NT2/D1 (cell line): ENCODE measurements at places on chromosomes 12 and 14.
A peak's percentile ranks its signal among the peaks of the same experiment; 100 is the strongest.

- DNase-seq = no peak
These were observed 5.5 kb upstream of the TC2N start for GRCh38 chr14:91872517-91873470.

GRCh38 chr12:118436002-118436730 lies 59.8 kb downstream of the SUDS3 start:
- DNase-seq = peak; percentile 30

DNA sequence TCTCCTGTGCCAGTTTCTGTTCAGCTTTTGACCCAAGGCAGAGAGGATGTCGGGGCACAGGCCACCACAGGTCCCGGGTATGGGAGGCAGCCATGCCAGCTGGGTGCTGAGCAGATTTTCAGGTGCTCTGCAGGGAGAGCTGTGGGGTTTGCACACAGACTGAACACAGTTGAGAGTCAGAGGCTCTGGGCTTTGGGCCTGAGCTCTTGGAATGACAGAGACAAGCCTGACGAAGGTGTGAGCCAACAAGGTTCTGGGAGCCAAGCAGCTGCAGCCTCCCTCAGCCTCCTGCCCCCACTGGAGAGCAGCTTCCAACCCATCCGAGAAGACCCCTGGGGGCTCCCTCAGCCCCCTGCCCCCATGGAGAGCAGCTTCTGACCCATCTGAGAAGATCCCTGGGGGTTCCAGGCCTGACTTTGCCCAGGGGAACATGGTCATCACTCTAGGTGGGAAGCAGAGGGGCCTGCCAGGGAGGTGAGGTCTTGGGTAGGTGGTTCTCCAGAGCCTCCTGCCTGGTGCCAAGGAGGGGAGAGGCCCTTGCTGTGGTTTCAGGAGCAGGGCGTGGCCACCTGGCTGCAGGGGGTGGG lies 13.8 kb downstream of the FBRSL1 start:
- DNase-seq = no peak

DNA sequence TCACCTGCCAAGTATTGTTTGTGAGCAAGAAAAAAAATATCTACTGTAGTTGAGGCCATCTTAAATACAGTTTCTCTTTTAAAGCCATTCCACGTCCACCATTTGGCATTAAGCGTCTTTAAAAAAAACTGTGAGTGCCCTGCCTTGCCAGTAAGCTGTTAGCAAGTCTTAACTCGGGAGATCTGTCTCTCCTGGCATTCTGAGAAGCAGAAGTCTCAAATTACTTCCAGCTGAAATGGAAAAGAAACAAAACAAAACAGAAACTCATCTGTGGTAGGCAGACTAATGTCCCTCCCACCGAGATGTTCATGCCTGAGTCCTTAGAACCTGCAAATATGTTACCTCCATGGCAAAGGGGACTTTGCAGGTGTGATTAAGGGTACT lies 126.2 kb downstream of the CRADD start:
- DNase-seq = no peak

DNA sequence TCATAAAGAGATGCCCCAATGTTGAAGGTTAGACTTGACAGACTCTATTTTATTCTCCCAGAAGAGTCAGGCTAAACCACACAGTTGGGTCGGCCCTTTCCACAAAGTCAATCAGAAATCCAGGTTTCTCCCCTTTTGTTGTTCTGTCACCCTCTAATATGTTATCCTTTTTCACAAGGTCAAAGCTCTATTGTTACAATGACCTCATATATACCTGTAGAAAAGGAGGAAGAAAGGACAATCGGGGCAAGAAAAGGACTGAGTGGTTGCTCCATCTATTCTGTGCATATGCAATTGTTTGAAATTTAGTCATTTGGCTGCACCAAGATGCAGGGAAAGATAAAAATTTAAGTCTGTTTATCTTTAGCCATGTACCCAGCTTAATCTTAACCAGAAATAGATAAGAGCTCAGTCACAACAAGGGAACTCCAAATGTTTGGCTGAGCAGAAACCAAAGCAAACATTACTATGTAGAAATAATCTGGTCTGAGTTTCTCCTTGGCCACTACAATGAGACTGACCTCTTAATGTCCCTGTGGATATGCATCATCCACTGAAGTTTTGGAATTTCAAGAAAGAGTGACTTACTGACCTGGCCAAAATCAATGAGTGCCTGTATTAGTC lies 503.7 kb downstream of the GALC start:
- no peak for DNase-seq

DNA sequence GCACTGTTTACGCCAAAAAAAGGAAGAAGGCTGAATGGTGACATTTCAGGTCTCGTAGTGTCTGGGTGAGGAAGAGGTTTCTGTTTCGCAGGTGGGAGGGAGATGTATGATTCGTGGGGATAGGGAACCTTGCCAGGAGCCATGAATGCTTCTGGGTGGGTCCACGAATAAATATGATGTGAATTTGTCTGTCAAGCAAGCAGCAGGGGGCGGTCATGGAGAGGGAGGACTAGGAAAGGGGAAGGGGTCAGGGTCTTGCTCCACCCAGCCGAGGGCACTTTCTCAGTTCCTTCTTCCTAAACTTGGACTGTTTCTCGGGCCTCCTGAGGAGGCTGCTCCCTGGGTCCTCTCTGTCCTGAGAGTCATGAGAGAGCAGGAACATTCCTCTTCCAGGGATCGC lies 72.5 kb downstream of the LGMN start:
- no peak for DNase-seq

DNA sequence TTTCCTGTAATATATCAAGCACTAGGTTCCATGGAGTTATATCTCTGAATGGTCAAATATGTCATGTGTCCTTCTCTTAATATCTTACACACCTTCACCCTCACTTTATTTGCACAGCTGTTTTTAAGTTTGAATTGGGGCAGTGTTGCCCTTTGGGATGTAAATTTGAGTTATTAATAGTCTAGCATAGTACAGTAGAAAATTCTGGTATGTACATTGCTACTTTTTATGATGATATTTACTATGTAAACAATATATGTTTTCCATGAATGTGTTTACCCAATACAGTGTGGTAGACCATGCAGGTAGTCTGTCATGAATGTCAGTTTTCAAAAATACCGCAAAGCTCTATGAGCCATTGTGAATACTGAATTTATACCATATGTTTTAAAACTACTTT lies 50.5 kb downstream of the METTL25 start:
- no peak for DNase-seq

DNA sequence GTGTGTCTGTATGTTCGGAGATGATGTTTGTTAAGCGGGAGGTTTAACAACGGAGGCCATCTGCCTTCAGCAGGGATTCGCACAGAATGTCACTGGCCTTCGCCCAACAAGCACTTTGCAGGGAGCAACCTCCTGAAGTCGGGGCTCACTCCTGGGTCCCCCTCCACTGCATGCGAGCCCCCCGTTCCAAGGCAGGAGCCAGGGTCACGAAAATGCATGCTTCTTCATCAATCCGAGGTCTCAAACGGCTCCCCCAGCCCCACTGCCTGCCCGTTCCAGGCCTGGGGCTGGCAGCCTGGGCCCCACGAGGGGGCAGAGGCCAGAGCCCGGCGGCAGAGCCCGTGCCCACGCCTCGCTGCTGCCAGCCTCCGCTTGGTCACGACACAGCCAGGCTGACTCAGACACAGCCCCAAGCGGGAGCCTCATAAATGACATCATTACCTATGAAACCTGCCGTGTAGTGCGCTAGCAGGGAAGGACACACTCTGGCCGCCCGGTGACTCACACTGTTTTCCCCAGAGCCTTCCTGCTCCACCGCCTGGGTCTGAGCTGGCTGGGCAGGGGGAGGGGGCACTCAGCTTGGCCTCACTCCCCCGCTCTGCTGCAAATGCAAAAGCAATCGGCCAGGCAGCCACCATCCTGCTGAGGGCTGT lies 169.5 kb upstream of the RTL1 start:
- peak; percentile 75 for DNase-seq

- DNase-seq = peak; percentile 78
These were observed 7.5 kb upstream of the ASPG start for GRCh38 chr14:104078031-104078455.

DNA sequence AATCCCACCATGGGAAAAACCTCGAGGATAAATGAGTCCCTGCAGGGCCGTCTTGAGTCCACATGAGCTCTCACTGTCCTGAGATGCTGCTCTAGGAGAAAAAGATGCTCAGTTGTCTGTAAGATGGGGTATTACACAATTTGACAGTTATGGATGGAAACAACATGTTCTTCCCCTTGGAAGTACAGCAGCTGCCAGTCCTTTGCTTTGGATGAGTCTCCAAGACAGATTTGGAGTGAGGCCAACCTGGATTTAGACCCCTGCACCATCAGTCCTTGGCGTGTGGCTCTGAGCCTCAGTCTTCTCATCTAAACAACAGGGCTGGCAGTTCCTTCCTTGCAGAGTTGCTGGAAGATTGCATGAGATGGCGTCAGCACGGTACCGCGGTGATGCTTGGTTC lies 309.1 kb upstream of the FKBP4 start:
- DNase-seq = no peak

GRCh38 chr14:23437133-23438100 lies 2.0 kb upstream of the MYH7 start:
- no peak for DNase-seq

GRCh38 chr12:126182619-126183236 lies 1117.5 kb downstream of the AACS start:
- DNase-seq = no peak

DNA sequence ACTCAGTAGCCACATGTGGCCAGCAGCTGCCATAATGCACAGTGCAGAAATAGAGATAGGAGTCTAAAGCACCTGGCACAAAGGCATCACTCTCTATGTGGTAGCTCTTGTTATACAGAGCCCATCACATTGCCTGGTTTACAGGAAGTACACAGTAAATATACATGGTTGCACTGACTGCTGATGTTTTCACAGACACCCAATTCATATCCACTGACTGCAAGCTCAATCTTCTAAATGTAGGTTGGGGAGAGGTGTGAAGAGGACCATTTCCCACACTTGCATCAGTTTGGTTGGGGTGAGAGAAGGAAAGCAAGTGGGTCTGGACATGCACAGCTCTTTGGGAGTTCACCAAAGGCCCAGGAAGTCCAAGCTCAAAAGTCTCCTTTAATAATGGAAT lies 172.8 kb downstream of the DPF3 start:
- DNase-seq = no peak

GRCh38 chr14:104866451-104867370 lies 1.6 kb downstream of the CEP170B start:
- DNase-seq = no peak

DNA sequence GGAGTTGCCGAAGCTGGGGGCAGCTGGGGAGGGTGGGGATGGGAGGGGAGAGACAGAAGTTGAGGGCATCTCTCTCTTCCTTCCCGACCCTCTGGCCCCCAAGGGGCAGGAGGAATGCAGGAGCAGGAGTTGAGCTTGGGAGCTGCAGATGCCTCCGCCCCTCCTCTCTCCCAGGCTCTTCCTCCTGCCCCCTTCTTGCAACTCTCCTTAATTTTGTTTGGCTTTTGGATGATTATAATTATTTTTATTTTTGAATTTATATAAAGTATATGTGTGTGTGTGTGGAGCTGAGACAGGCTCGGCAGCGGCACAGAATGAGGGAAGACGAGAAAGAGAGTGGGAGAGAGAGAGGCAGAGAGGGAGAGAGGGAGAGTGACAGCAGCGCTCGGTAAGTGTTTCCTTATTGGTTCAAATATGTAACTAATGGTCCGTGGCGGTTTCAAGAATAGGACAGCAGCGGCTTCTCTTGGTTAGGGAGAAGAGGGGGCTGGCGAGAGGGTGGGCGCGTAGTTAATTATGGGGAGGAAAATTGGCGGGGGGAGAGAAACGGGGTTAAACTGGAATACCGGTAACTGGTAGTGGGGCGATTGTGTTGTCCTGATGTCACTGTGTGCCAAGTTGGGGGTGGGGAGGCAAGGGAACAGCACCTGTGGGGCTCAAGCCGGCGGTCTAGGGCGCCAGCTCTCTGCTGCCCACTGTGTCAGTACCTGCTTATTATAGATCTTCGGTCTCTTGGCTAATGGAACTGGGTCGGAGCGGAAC lies 8.4 kb downstream of the HOXC8 start:
- no peak for DNase-seq

- DNase-seq = no peak
These were observed 40.3 kb downstream of the NELL2 start for GRCh38 chr12:44835641-44836379.

- DNase-seq = no peak
These were observed 26.3 kb downstream of the BATF start for GRCh38 chr14:75548544-75548943.

GRCh38 chr12:57332646-57333312 lies 81.8 kb upstream of the STAC3 start:
- DNase-seq = no peak

- DNase-seq = no peak
These were observed 953 bp upstream of the NXPH4 start for GRCh38 chr12:57215668-57216013.

GRCh38 chr14:69107407-69108003 lies 45.4 kb downstream of the DCAF5 start:
- DNase-seq = no peak

GRCh38 chr12:67740711-67741110 lies 92.2 kb downstream of the DYRK2 start:
- DNase-seq = no peak

GRCh38 chr12:49959685-49960473 lies 1.8 kb upstream of the AQP5 start:
- peak; percentile 61 for DNase-seq

DNA sequence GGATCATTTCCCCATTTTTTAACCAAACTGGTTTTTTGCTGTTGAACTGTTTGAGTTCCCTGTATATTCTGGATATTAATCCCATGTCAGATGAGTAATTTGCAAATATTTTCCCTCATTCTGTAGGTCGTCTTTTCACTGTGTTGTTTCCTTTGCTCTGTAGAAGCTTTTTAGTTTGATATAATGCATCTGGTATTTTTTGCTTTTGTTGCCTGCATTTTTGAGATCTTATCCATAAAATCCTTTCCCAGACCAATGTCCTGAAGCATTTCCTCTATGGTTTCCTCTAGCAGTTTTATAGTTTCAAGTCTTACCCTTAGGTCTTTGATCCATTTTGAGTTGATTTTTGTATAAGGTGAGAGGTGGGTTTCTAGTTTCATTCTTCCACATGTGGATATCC lies 71.3 kb downstream of the LRP6 start:
- DNase-seq = no peak

- DNase-seq = no peak
These were observed 696.0 kb downstream of the C12orf50 start for GRCh38 chr12:87332987-87333726.

GRCh38 chr14:43894534-43894933 lies 612.5 kb downstream of the FSCB start:
- no peak for DNase-seq

- no peak for DNase-seq
These were observed at the start of gene LRRC43 for GRCh38 chr12:122182887-122183587. Gene LRRC43 (plus strand): TSS chr12:122183123. CDS start chr12:122183145, 22 bp downstream.

DNA sequence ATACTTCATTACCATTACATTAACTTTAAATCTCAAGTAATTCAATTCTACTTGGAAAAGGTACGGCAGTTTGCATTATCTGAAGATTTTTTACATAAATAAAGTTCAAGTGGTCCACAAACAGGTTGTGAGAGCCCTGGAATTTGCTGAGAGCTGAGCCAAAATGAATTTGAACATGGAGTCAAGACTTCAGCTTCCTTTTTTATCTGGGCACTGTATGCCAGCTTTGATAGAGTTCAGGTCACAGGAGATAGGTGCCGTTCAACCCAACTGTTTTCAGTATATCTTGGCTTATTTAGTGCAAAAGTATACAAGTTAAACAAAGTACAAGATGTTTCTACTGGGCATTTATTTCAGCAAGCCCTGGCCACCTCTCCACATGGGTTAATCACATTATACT lies 28.8 kb downstream of the HNRNPC start:
- DNase-seq = no peak

GRCh38 chr12:75591628-75592027 lies 80.2 kb upstream of the KRR1 start:
- DNase-seq = no peak

- no peak for DNase-seq
These were observed 229.0 kb downstream of the SLC41A2 start for GRCh38 chr12:104729091-104729490.
